Activated CD4-positive, alpha-beta T cell treated with anti-CD3 and anti-CD28 coated beads, Interleukin-2, amount 50 U/mL, for 4 hours (primary cell): ENCODE measurements at places on chromosomes 11 and 22.

DNA sequence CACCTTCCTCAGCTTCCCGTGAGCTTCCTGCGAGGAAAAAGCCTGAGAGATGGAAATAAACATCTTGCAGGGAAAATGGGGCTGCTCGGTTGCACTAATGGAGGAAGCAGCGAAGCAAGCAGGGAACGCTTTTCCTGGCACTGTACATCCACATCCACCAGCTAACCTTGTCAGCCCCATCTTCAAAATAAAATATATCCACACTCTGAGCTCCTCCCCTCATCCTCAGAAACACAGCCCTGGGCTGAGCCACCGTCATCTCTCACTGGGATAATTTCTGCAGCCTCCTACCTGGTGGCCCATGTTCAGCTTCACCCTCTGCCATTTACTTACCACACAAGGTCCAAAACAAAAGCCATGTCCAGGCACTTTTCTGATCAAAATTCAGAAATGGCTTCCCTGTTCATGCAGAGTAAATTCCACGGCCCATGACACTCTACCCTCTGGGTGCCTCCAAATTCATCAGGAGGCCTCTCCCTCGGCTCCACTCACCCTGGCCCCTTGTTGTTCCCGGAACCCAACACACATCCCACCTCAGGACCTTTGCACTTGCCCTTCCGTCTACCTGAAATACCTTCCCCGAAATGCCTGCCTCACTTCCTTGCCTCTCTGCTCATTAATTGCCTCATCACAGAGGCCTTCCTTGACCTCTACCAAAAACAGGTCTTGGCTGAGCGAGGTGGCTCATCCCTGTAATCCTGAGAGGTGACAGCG, 13.0 kb downstream of the C11orf86 start:
- DNase-seq: no peak

- no peak for DNase-seq
Measured at GRCh38 chr11:92423115-92424034, 198.8 kb downstream of the FAT3 start.

GRCh38 chr11:119320776-119321524, 4.0 kb upstream of the MCAM start:
- no peak for DNase-seq

GRCh38 chr22:37610480-37611129, 2.0 kb downstream of the GGA1 start:
- no peak for DNase-seq

DNA sequence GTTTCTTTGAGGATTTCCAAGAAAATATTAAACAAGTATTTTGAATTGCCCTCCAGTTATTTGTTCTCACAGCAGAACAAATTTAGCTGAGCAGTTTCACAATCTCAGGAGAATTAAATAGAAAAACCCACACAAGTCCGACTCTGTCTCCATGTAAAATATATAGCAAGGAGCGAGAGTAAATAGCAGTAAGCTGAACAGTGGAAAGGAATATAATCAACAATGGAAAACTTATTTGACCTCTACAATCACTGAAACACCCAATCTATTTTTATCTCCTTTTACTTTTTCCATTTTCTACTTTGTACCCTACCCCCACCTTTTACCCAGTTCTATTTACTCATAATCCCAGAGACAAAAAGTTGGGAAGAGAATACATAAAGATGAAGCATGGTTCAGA, 34.4 kb downstream of the NARS2 start:
- no peak for DNase-seq

DNA sequence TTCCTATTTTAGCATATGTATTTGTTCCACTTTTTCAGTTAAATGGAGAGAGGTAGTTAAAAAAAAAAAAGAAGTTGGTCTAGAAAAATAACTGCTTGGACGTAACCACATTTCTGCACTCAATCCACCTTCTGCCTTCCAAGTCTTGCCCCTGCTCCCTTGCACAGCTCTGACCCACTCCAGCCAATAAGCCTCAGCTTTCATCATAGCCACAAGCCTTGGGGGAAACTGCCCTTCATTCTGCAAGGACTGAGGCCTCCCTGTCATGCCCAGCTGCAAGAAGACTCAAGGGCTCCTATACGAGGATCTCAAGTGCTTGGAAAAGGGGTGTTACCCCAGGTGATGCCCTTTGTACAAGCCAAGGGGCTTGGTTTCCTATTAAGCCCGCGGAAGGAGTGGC, 36.0 kb upstream of the OAF start:
- no peak for DNase-seq

DNA sequence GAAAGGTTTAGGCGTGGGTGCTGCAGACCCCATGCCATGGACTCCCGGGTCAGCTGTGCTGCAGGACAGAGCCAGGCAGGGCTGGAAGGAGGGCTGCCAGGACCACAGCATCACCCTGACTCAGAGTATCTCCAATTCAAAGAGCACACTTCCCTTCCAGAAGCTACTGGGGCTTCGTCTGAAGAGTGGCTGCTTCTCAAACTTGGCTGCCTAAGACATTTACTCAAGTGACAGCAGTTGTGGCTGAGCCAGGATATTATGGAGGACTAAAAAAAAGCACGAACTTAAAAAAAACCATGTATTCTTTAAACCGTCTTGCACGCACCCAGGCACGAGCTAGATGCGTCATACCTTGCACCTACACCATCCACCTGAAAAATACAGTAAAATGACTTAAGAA, 13.0 kb upstream of the BID start:
- DNase-seq: no peak

DNA sequence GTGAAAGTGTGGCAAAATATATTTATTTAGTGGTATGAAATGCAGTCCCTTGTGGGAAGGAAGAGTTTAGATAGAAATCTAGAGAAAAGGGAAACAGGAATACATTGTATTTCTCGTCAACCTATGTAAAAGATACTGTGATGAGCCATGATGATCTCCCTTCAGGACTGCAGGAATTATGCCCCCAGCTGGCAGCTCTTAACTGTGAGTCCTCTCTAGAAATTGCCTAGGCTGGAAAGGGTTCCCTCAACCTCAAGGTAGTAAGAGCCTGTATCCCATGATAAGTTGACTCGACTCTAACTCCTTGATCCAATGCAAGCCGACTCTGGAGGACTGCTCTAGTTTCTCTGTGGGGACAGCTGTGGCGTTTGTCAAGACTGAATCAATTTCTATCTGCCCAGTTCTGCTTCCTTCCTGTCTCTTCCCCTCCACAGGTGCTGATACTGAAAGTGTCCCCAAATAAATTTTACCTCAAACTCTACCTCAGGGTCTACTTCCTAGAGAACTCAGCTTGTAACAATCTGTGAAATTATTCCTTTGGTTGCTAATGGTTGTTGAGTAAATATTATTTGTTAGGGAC, 897.3 kb downstream of the METTL15 start:
- no peak for DNase-seq

GRCh38 chr11:32392840-32393239, 42.5 kb downstream of the WT1 start:
- no peak for DNase-seq

GRCh38 chr22:40953471-40953870, 2.3 kb downstream of the RBX1 start:
- DNase-seq: no peak

- no peak for DNase-seq
Measured at GRCh38 chr22:47042861-47043496, 280.5 kb downstream of the TBC1D22A start.

GRCh38 chr11:109815500-109816150, 277.6 kb upstream of the ZC3H12C start:
- DNase-seq: no peak

- no peak for DNase-seq
Measured at GRCh38 chr11:4184163-4184916, 89.7 kb downstream of the RRM1 start.

- no peak for DNase-seq
Measured at GRCh38 chr11:15967966-15968365, 388.4 kb downstream of the SOX6 start.

DNA sequence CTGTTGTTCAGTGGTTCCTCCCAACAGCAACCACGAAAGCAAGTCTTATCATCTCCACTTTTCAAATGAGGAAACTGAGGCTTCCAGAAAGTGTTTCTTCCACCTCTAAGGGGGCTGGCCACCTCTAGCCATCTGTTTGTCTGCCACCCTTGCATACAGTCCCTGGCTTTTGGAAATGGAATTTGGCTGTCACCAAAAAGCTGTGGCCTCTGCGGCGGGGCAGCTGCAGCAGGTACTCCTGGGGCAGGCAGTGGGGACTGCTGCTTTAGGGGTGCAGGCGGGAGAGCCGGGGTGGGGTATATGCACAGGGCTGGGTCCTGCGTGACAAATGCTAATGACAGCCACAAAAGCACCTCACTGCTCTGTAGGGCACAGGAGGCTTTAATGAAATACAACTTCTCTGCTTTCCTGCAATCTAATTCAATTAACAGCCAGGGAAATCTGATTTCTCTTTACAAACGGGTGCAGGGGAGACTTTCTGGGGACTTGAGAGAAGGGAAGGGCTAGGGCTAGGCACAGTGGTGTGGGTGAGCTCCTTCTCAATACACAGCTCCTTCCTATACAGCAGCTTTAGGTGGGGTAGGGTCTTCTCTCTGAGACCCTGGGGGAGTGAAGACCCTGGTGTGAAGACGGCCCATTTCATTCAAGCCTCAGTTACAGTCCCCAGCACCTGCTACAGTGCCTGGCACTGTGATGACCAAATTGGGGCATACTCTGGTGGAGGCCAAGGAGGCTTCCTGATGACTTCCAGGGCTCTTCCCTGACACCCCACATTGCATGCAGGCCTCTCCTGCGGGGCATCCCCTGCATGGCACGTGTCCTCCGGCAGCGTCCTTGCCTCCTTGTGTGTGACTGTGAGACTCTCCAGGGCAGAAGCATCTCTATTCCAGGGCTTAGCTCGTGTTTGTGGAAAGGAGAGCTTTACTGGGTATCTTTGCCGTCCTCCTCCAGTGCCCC, 161.6 kb downstream of the CEP164 start:
- no peak for DNase-seq

DNA sequence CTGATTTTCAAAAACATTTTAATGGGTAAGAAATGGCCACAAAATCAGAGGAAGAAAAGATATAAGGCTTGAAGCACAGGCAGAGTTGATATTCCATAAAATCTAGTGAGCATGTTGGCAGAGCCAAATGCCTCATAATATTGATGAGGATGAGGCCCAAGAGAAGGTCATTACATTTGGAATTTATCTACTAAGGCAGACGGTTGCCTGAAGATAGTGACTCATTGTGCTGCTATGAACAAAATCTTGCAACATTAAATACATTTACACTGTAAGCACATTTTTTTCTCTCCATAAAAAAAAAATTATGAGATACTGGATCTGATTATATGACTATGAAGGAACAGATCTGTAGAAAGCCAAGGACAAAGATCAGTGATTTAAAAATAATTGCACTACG, 881.4 kb upstream of the CHORDC1 start:
- DNase-seq: no peak
